Osteoblast (primary cell): ENCODE measurements at places on chromosomes 13 and 19. TPM values are rescaled to one million over a fixed set of nuclear protein-coding genes. Genes with fewer than 3 reads are reported as not detected.

Gene KASH5
- total RNA-seq = not detected in 2 replicates

Gene CYP2F1
- total RNA-seq = not detected in 2 replicates

Gene EDNRB
- under 0.01 and 0.29 TPM in 2 replicates for total RNA-seq

GRCh38 chr13:101829484-101829883 is 377.0 kb downstream of the ITGBL1 start:
- H3K27me3 ChIP-seq = no peaks in the 10 kb centered on the region
- no peaks in the 10 kb centered on the region for H3K36me3 ChIP-seq
- no peaks in the 10 kb centered on the region for H3K4me1 ChIP-seq
- no peak overlapping the region for H3K4me3 ChIP-seq
- DNase-seq = no peak

- H3K27me3 ChIP-seq = no peaks in the 10 kb centered on the region
- no peak overlapping the region for H3K4me3 ChIP-seq
- H3K36me3 ChIP-seq = no peaks in the 10 kb centered on the region
- DNase-seq = no peak
- no peak overlapping the region for H3K27ac ChIP-seq
Measured at GRCh38 chr19:54646331-54646841, 16.1 kb downstream of the LILRB1 start.

DNA sequence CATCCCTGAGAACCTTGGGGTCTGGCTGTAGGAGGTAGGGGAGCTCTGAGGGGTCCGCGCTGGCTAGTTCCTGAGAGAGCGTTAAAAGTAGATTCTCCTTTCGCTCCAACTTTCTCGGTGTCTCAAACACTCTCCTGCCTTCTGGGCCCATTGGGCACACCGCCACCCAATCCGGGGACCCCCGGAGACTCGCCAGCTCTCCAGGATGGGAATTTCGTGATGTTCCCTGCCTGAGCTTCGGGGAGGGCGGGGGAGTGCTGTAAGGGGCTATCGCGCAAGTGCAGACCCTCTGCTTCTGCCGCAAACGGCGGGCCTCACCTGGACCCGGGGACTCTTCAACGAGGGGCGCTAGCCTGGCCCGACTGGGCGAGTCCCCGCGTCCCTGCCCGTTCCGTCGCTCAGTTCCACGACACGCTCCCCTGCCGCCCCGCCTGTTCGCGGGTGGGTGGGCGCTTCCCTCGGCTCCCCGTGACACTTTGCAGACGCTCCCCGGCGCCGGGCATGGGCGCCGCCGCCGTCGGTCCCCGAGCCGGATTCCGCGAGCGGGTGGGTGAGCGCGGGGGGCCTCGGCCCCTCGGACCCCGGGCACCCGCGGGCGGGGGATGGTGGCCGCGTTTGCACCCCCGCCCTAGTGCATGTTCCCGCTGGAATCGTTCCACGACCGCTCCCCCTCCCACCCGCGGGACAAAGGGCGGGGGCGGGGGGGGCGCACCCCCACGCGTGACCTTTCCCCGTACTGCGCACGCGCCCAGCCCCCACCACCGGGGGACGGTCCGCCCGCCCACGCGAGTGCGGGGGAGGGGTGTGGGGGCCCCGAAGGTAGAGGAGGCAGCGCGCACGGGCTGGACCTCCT is at the start of gene CCDC106:
Gene CCDC106 (plus strand): TSS at position 481 of the 853 bp plus-strand sequence. CDS start 835 bp downstream, outside the sequence.
- DNase-seq = peak; percentile 98
- peaks cover 15% of the 10 kb centered on the region for H3K36me3 ChIP-seq
- peak within 1 kb of the TSS; percentile 87 for H3K4me3 ChIP-seq
- peaks cover 25% of the 10 kb centered on the region for H3K4me1 ChIP-seq

DNA sequence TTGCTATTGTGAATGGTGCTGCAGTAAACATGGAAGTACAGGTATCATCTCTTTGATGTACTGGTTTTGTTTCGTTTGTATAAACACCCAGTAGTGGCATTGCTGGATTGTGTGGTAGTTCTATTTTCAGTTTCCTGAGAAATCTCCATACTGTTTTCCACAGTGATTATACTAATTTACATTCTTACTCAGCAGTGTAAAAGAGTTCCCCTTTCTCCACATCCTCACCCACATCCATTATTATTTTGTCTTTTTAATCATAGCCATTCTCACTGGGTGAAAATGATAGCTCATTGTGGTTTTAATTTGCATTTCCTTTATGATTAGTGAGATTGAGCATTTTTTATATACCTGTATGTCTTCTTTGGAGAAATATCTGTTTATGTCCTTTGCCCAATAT is 62.3 kb upstream of the PARP4 start:
- H3K27ac ChIP-seq = no peak overlapping the region
- no peak overlapping the region for H3K4me3 ChIP-seq
- no peaks in the 10 kb centered on the region for H3K27me3 ChIP-seq
- no peaks in the 10 kb centered on the region for H3K4me1 ChIP-seq
- no peak for DNase-seq
- no peaks in the 10 kb centered on the region for H3K36me3 ChIP-seq

DNA sequence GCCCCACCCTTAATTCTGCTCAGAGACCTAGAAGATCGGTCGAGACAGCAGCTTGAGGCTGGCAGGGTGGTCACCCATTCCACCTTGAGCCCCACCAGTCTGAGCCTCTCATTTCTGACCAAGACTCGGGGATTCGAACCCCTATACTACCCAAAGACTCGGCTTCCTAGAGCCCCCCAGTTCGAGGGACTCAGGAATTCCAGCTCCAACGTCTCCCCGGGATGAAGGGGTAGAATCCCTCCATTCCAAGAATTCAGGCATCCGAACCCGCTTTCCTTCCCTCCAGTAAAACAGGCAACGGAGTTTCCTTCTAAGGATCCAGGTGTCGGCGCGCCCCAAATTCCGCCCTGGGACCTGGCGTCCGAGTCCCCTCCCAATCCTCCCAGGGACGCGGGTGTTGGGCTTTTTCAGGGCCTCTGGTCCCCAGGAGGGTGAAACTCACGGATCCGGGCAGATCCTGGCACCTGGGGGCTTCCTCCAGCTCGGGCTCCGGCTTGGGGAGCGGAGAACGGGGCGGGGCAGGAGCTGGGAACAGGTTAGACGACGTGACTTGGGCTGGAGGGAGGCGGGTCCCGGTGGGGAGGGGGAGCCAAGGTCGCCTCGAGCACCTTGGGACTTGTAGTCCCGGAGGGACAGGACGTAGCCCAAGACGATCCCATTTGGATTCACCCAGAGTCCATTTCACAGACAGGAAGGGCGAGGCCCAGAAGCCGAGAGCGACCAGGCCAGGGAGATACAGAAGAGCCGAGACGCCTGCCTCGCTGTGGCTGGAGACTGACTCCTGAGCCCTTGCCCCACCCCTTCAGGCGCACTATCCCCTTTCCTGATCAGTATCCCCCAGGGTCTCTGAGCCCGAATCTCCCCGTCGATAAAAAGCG is at the start of gene PPP1R13L:
Gene PPP1R13L (minus strand): TSS at position 513 of the 878 bp plus-strand sequence. CDS start 6,751 bp downstream, outside the sequence.
- peak within 1 kb of the TSS; percentile 88 for H3K4me3 ChIP-seq
- peaks cover 11% of the 10 kb centered on the region for H3K36me3 ChIP-seq
- H3K4me1 ChIP-seq = peaks cover 24% of the 10 kb centered on the region
- H3K27ac ChIP-seq = peak within 1 kb of the TSS; percentile 98
- no peaks in the 10 kb centered on the region for H3K27me3 ChIP-seq

DNA sequence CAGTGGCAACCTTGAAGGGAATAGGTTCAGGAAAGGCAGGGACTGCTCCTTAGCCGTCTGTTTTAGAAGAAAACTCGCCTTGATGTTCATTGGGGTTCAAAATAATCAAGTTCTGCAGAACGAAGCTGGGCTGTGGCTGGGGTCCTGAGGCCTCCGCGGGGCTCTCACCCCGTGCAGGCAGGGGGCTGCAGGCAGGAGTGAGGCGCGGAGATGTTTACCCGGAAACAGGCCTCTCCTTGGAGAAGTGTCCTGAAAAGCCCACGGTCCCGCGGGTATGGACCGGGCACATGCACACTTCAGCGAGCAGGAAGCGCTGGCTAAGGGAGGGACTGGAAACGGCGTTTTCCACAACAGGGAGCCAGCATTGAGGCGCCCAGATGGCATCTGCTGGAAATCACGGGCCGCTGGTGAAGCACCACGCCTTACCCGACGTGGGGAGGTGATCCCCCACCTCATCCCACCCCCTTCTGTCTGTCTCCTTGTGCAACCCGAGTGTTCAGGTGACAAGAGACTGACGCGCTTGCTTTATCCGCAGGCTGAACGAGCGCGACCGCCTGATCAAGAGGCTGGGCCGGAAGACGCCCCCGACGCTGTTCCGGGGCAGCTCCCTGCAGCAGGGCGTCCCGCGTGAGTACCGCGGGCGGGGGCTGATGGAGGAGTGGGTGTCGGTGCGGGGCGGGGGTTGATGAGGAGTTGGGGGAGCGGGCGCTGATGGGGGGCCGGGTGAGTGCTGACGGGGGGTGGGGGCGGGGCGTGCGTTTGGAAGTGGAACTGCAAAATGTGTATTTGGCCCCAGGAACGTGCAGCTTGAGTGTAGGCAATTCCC is 39.6 kb downstream of the SHISA2 start:
- no peak for DNase-seq
- no peak overlapping the region for H3K27ac ChIP-seq
- no peaks in the 10 kb centered on the region for H3K4me1 ChIP-seq
- no peaks in the 10 kb centered on the region for H3K27me3 ChIP-seq
- no peaks in the 10 kb centered on the region for H3K36me3 ChIP-seq

DNA sequence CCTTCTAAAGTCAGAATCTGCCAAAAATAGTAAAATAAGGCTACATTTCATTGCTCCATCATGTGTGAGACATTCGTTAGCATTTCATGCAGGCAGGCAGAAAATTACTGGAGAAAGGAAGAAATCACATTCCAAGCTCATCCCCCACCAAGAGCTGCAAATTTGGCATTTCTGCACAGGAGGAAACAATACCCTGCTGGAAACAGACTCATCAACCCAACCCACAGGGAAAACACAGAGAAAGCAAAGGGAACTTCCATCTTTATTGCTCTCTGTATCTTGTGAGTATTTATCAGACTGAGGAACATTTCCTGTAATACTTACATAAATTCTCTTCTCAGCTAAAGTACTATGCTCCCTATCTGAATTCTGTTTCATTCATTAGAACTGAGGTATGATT is 95.7 kb downstream of the KCTD12 start:
- H3K4me1 ChIP-seq = peaks cover 19% of the 10 kb centered on the region
- no peak overlapping the region for H3K4me3 ChIP-seq
- DNase-seq = peak; percentile 41
- no peaks in the 10 kb centered on the region for H3K27me3 ChIP-seq

DNA sequence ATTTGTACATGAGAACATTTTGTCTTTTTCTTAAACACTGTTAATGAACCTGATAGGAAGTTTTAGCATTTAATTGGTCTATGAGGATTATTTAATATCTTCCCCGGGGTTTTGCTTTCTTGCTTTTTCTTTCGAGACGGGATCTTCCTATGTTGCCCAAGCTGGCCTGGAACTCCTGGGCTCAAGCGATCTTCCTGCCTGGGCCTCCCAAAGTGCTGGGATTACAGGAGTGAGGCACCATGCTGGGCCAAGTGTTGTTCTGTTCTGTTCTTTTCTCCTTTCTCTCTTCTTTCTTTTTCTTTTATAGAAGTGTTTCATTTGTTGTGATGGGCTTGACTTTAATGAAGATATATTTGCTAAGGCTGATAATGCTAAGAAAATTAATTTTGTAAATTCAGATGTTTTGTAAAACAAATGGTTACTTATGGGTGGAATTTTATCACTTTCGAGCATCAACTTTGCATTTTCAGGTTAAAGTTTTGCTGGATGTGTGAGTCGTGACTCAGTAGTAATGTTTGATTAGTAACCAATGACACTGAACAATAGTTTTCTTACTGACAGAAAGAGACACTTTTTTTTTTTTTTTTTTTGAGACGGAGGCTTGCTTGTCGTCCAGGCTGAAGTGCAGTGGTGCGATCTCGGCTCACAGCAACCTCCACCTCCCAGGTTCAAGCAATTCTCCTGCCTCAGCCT is 2.2 kb downstream of the PAN3 start:
- DNase-seq = no peak
- H3K36me3 ChIP-seq = no peaks in the 10 kb centered on the region
- H3K27ac ChIP-seq = peak overlapping the region; percentile 77
- peak overlapping the region; percentile 82 for H3K4me3 ChIP-seq

DNA sequence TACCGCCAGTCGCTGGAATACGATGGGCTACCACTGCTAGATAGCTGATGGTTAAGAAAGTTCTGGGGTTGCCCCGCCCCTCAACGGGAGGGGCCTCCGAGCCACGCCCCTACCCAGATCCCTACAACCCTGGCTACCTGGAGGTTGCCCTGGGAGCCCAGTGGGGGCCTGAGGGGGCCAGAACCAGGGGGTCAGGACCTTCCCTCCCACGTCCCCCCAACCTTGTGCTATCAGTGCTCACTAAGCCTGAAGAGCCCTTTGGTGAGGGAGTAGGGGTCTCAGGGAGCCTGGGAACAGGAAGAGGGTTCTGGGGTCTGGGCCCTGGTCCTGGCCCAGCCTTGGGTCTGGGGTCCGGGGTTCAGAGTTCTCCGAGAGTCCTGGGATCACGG is 8.9 kb downstream of the OCEL1 start:
- no peak overlapping the region for H3K27ac ChIP-seq
- H3K36me3 ChIP-seq = peaks cover 20% of the 10 kb centered on the region
- peak; percentile 90 for DNase-seq

- H3K36me3 ChIP-seq = no peaks in the 10 kb centered on the region
- no peak for DNase-seq
- peaks cover 10% of the 10 kb centered on the region for H3K4me1 ChIP-seq
- no peak overlapping the region for H3K27ac ChIP-seq
- no peak overlapping the region for H3K4me3 ChIP-seq
Measured at GRCh38 chr13:41650706-41651105, 193.4 kb downstream of the RGCC start.

- no peak overlapping the region for H3K27ac ChIP-seq
- no peaks in the 10 kb centered on the region for H3K36me3 ChIP-seq
- no peaks in the 10 kb centered on the region for H3K27me3 ChIP-seq
- DNase-seq = no peak
Measured at GRCh38 chr13:103386341-103386740, 320.1 kb upstream of the SLC10A2 start.

DNA sequence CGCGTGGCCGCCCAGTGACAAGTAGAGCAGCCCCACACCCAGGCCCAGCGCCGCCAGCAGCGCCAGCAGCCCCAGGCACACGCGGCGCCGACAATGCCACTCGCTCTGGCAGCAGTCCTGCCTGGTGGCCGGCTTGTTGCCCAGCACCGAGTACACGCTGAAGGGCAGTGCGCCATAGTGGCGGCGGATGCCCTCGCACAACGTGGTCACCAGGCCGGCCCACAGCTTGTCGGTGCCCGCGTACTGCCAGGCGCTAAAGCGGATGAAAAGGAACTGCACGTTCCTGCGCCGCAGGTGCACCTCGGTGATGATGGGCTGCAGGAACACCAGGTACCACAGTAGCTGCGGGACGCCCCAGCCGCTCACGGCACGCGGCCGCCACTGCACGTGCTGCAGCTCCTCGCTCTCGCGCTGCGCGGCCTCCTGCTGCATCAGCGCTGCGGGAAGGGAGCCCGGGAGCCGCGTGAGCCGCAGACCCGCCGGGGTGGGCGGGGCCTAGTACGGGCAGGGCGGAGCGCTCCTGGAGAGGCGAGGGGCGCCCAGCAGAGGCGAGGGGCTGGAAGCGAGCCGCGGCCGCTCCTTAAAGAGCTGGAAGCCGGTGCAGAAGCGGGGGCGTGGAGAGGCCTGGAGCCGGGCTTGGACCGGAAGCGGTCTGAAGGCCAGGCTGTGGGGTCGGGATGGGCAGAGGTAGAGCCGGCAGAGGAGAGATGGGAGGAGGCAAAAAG is 7.3 kb downstream of the NKPD1 start:
- DNase-seq = peak; percentile 96
- H3K4me3 ChIP-seq = peak overlapping the region; percentile 46
- no peaks in the 10 kb centered on the region for H3K36me3 ChIP-seq
- peak overlapping the region; percentile 25 for H3K27ac ChIP-seq
- peaks cover 20% of the 10 kb centered on the region for H3K4me1 ChIP-seq
- H3K27me3 ChIP-seq = peaks cover 24% of the 10 kb centered on the region
